ENCODE measurements at places on chromosomes 13 and 19.

DNA sequence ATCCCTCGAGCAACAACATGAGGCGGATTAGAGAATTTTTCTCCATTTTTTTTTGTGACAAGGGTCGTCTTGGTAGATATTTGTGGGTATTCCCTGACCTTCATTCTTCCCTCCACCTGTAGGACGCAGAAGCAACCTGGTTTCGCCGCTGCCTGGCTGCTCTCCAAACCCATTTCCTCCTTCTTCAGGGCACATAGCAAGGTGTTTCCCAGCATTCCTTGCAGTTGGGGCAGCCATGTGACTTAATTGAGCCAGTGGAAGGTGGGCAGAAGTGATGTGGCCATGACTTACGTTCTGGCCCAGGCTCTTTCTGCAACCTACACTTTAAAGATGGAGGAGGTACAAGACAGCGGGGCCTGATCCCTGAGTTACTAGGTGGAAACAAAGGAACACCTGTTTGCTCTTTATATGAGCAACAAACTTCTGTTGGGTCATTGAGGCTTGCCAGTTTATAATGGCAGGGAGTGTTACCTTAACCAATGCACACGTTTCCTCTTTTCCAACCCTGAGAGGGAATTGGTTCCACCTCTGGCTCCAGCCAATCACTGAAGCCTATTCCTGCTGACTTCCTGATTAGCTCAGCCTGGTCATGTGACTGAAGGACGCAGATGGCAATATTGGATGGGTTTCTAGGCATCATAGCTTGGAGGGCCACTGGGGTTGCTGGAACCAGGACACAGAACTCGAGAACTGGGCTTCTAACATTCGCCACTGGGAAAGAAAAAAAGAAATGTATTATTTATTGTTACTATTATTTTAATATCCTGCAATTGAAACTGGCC lies 30.8 kb upstream of the ZNRF4 start:
- no peak for DNase-seq

GRCh38 chr13:28981530-28981929 lies 161.4 kb downstream of the MTUS2 start:
- DNase-seq = no peak

- DNase-seq = no peak
These were observed 18.6 kb downstream of the NALCN start for GRCh38 chr13:101397742-101398141.

DNA sequence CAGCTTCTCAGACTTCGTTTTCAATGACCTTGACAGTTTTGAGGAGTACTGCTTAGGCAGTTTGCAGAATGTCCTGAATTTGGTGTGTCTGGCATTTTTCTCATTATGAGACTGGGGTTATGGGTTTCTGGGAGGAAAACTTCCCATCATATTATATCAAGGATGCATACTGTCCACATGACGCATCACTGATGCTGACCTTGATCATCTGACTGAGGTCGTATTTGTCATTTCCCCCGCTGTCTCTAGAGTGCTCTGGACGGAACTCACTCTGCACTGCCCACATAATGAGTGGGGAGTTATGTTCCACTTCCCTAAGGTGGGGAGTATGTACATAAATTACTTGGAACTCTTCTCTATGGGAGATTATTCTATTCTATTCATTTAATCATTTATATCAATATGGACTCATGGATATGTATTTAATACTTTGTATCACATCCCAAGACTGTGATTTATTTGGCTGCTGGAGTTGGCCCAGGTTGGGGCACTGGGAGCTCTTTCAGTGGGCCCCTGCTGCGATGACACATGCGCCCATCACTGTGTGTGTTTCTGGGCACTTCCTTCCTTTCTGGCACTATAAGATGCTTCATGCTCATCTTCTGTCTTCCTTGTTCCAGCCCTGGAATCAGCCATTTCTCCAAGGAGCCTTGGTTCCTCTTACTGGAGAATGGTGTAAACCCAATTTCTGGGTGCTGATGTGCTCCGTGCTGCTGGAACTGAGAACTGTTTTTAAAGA lies 138.6 kb downstream of the MIPEP start:
- no peak for DNase-seq

- DNase-seq = no peak
These were observed 1.8 kb downstream of the SDHAF1 start for GRCh38 chr19:35996777-35997176.

GRCh38 chr19:40691421-40692211 lies 1.2 kb upstream of the NUMBL start:
- no peak for DNase-seq

DNA sequence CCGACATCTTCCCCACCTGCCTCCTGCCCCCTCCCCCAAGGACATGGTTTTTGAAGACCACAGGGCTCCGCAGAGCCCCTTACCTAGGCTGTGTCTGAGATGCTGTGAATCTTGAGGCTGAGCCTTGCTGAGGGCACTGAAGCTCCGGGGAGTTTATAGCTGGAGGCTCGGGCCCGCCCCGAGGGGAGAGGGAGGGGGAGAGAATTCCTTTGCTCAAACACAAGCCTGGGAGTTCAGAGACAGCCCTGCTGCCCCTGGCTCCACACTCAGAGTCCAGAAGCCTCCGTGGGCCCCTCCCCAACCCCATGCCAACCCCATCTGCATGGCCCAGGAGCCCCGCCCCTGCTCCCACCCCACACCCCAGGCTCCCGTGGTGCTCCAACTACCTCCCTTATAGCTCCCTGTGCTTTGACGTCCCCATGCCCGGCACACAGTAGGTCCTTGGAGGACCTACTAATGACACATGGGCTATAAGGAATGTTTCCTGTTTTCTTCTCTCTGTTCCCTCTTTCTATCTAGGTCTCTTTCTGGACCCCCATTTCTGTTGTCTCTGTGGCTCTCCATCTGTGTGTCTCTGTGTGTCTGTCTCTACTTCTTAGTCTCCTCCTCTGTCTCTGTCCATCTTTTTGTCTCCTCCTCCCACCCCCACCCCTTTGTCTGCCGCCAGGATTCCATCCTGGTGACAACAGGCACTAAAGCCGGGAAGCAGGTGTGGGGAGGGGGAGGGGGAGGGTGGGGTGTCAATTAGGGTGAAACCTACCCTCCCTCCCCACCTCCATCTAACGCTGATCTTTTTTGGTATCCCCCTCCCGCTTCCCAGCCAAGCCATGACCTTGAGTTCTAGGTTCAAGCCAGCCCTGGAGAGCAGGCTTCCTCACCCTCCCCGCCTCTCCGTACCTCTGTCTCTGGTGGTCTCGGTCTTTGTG lies at the start of gene TNNT1:
TNNT1 (minus strand) TSS at position 129 of the 926 bp plus-strand sequence. CDS start 2,049 bp downstream, outside the sequence.
- DNase-seq = no peak

GRCh38 chr19:18589380-18590272 lies 1.0 kb downstream of the REX1BD start:
- peak; percentile 66 for DNase-seq

GRCh38 chr19:3012621-3013262 lies 16.3 kb downstream of the TLE2 start:
- DNase-seq = no peak

DNA sequence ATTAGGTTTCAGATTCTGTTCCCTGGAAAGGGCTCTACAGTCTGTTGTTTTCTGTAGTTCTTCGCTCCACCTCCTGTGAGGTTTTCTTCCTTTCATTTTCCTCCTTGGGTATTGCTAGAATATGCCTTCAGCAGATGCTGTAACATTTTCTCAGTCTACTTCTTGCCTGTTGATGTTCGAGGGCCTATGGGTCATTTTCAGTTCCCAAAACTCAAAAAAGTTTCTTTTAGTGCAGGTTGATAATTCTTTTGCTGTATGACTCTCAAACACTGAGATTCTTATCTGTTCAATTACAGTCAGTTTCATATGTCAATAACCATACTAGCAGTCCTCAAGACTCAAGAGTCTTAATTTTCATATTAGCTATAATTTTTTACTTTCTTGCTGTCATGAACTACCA lies 268.3 kb downstream of the RFC3 start:
- DNase-seq = no peak

DNA sequence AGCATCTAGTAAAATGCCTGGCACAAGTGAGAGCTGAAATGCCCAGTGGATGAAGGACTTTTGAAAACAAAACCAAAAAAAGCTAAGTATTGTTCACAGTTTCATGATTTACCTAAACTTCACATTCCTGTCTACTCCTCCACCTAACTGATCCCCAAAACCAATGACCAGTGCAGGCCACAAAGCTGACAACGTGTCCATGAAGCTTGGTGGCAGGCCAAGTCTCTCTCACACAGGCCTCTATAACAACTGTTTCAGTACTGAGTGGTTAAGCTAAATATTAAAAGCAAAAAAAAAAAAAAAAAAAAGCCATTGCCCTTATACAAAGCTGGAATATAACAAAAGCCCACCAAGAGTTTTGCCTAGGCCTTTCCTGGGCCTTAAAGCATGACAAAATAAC lies 36.4 kb downstream of the STK24 start:
- no peak for DNase-seq

DNA sequence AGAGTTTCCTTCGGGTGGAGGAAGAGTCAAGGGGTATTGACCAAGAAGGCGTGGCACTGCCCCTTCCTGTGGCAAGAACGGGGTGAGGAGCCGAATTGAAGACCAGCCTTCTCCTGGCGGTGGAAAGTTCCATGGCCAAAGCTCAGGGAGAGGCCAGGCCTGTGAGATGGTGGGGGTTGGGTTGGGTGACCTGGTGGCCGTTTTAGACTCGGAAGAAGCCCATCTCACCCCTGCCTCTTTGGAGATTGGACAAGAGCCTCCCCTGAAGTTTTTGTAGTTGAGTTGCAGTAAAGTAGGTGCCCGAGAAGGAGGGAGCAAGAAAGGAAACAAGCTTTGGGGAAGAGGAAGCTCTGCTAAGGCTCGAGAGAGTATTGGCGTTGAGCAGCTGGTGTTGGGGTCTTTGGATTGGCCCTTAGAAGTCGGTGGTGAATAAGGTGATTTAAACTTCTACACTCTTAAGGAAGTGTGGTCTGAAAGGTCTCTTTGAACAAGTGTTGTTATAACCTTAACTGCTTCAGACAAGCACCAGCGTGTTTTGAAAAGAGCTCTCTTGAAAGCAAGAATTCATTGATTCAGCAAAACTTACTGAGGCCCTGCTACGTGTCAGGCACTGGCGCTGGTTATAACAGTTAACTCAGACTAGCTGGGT lies 964 bp downstream of the SPINT2 start:
- DNase-seq = no peak

DNA sequence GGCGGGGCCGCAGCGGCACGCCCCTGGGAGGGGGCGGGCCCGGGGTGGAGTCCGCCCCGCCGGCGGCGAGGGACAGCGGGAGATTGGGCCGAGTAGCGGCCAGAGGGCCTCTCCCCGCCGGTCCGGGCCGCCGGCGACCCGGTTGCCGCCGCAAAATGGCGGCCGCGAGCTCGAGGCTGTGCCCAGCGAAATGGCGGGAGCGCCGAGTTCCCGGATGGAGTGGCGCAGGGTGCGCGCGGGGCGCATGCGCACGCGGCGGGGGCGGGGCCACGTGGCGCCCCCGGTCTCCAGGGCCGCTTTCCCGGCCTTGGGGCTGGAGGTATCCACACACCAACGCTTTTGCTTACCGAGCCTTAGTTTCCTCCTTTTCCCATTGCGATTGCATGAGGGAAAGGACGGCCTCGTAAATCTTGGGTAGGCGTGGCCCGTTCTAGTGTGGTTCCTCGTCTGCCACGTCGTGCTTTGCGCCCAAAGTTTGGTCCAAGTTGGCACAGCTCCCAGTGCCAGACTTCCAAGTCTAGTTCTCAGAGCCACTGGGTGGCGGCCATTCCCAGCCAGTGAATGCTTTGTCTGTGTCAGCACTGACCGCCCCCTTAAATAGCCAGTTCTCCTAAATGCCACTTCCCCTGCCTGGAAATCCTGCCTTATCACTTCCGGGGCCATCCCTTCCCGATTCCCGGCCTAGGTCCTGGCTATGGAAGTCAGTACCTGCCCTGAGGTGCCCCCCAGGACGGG lies 513 bp downstream of the CIRBP start:
- peak; percentile 83 for DNase-seq

GRCh38 chr13:68440874-68441273 lies 1210.7 kb upstream of the PCDH9 start:
- no peak for DNase-seq

DNA sequence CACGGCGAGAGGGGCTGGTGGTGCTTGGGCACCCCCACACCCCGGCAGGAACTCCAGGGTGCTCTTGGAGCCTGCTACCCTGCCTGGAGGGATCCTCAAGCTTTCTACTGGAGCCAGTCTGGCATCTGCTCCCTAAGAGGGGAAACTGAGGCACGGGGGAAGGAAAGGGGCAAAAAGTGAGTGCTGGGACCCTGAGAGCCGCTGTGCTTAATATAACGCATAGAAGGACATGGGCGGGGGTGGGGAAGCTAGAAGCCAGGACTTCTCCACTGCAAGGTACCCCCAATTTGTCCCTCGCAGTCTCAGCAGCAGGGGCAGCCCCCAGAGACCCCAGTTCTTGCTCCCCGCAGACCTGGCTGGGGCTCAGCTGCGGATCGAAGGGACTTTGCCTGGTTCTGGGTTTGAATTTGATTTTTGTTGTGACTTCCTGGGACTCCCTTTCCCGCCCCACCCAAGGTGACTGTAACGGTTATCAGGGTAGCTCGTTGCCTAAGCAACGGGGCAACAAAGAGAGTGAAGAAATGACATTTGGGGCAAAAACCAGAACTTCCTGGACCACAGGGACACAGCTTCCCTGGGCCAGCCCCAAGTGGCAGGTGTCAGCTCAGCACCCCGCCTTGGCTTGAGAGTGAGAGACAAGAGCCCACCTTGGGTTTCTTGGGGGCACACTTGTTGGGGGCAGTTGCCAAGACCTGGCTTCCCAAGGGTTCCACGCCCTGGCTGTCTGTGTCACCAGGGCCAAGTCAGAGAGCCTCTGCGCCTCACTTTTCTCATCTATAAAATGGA lies 638 bp downstream of the ADGRE5 start:
- peak; percentile 50 for DNase-seq

- no peak for DNase-seq
These were observed 17.3 kb downstream of the RHPN2 start for GRCh38 chr19:33047422-33047821.

GRCh38 chr13:36710396-36710795 lies 36.6 kb downstream of the SERTM1 start:
- no peak for DNase-seq

- no peak for DNase-seq
These were observed 5.1 kb upstream of the FCGBP start for GRCh38 chr19:39939556-39939955.

DNA sequence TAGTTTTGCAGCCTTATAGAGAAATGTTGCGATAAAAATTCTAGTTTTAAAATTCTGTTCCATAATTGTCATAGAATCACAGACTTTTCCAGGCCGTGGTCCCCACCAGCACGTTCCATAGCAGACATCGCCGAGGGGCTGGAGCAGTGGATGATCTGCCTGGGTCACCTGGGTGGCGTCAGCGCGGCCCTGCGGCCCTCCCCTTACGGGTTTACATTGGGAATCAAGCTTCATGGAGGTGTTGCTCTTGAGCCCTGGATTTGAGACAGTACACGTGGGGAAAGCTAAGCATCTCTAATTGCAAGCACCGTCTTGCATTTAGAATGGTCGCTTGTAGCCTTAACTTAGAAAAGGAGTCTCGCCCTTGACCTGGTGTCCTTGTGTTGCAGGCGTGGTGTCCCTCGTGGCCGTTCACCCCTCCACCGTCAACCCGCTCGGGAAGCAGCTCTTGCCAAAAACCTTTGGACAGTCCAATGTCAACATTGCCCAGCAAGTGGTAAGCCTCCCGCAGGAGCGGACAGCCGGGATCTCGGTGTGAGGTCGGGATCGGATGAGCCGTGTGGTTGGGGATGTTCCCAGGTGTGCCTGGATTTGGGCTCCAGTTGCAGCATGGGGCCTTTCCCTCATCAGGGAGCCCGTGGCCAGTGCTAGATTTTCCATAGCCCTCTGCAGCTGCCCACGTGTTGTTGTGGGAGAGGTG lies 35.1 kb downstream of the ATP4B start:
- DNase-seq = no peak

- DNase-seq = no peak
These were observed 103.2 kb downstream of the LMO7 start for GRCh38 chr13:75739244-75739868.

- DNase-seq = peak; percentile 54
These were observed 52.0 kb downstream of the SLC7A1 start for GRCh38 chr13:29543230-29544215.

All from stimulated activated CD4-positive, alpha-beta T cell treated with anti-CD3 and anti-CD28 coated beads, Interleukin-4, amount 100 ng/mL, for 48 hours (primary cell).